ENCODE measurements at places on chromosomes 5 and 9. TPM values are rescaled to one million over a fixed set of nuclear protein-coding genes. Genes with fewer than 3 reads are reported as not detected.

RNF224 gene
- total RNA-seq = 0.21 TPM

CATSPER3 gene
- not detected for total RNA-seq

LCP2 gene
- 19.1 TPM for total RNA-seq

PCSK5 gene
- total RNA-seq = 24.3 TPM

SLC6A18 gene
- not detected for total RNA-seq

IL33 gene
- 152 TPM for total RNA-seq

DNA sequence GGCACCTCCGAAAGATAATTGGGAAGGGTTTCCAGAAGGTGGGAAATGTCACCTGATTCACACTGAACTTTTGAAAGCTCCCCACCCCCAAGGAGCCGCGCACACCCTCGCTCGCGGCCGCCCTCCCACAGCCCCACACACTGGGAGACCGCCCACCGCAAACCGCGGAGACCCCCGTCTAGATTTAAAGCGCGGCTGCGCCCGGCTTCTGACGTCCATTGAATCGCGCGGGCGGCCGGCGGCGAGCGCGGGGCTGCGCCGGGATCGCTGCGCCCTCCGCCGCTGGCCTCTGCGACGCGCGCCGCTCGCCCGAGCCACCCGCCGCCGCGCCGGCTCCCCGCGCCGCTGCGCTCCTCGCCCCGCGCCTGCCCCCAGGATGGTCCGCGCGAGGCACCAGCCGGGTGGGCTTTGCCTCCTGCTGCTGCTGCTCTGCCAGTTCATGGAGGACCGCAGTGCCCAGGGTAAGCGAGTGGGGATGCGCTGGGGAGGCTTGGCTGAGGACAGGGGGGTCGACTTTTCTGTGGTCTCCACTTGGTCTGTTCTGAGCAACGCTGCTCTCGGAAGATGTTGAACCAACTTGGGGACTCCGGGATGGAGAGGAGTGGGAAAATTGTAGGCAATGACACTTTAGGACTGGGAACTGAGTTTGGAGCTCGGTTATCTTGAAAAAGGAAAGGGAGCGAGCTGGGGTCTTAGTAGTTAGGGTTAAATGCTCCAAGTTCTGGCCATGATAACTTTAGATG, at the start of gene FST:
FST (plus strand) TSS at position 214 of the 743 bp plus-strand sequence; CDS start at position 377, 163 bp downstream.
- peak; percentile 15 for DNase-seq

GRCh38 chr5:152634586-152634985, 229.5 kb upstream of the NMUR2 start:
- DNase-seq = no peak

DNA sequence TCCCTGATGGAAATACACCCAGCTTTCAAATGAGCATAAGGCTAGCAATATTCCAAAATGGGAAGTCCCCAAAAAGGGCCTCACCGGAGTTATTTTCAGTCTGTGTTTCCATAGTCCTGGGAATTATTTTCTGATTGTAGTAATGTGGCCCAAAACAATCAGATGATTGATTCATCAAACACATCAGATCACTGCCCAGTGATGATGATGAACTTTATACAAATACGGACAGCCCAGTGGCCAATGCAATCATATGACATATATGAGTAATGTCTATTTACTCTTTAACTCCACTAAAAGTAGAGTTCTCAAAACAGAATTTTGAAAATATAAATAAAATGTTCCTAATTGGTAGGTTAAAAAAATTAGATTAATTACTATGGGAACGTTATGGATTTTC, 467.8 kb downstream of the ZNF608 start:
- no peak for DNase-seq

DNA sequence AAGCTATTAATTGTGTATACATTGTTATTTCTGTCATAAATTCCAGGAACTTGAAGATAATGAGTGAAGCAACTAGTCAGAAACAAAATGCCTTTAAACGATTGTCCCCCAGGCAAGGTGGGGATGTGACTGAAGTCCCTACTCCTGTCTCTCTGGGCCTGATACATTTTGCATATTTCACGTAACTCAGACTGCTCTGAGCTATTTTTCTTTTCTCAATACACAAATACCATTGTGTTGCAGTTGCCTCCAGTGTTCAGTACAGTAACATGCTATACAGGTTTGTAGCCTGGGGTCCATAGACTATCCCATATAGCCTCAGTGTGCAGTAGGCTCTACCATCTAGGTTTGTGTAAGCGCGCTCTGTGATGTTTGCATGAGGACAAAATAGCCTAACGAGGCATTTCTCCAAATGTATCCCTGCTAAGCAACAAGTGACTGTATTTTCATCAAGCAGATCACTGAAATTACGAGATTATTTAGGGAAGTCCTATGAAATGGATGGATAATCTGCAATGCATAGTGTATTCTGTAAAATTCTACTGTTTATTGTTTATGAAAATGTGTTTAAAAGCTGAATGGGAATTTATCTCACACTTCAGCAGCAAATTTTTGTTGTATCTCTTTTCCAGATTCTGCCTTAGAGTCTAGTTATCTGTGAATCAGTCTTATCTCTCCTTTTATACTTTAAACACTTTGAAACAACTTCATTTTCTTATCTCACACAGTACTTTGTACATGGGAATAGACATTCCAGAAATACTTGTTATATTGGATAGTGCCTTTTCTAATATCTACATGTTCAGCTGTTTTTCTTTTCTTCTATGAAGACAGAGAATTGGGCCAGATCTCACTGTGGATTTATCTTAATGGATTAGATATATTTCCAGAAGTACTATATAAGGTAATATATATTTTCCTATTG, 150.5 kb downstream of the CD180 start:
- DNase-seq = no peak

- peak; percentile 8 for DNase-seq
These were observed 75.7 kb downstream of the WNK2 start for GRCh38 chr9:93259490-93260262.

DNA sequence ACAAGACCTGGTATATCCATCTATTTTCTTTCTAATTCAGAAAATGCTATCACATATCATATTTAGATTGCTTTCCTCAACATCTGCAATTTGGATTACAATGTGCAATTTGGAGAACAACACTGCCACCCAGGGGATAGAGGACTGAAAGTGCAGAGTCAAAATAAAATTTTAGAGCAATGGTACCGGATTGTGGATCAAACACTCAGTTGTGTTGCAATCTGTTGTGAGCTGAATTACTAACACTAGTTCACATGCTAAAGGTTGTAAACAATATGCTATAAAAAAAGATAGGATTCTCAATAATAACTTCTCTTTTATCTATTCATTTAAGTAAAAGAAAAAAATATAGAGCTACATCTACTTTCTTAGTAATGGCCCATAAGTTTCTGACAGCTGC, 11.9 kb upstream of the SRFBP1 start:
- no peak for DNase-seq

DNA sequence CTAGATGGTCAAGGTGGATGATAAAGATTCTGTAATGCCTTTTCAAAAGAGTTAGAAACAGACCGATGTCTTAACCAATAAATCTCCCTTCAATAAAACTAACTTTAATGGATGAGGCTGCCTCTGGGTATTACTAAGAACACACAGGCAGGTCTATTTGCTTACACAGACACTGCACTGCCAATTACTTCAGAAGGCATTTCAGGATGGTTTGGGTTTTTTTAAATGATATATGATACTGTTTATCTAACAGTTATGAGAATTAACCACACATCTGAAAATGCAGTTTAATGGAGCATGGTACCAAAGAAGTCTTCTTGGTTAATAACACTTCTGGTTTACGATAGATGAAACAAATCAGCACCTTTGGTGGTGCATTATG, 367.9 kb upstream of the GRAMD2B start:
- no peak for DNase-seq

DNA sequence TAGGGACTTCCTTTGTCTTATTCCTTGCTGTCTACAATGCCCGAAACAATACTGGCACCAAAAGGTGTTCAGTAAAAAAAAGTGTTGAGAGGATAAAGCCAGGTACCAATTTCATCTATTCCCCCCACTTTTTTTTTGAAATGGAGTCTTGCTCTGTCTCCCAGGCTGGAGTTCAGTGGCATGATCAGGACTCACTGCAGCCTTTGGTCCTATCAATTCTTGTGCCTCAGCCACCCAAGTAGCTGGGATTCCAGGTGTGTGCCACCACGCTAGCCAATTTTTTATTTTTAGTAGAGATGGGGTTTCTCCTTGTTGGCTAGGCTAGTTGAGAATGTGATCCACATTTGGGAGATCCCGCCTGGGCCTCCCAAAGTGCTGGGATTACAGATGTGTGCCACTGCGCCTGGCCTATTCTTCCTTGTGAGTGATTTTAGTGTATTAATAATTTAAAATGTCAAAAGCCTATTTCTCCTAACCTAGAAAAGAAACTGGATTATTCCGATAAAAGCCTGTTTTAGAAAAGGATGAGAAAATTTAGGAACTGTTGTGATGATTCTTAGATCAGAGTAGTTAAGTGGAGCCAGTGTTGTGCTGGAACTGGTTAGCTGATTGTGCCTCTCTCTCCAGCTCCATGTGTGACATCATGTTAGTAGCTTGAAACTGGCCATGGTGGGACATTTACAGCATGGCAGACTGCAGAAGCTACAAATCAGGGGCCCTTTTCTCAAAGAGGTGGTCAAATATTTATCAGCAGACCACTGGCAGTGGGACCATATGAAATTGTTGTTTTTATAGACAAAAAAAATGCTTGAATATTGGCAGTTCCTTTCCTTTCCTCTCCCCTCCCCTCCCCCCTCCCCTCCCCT, 14.3 kb downstream of the CDC42SE2 start:
- DNase-seq = no peak

DNA sequence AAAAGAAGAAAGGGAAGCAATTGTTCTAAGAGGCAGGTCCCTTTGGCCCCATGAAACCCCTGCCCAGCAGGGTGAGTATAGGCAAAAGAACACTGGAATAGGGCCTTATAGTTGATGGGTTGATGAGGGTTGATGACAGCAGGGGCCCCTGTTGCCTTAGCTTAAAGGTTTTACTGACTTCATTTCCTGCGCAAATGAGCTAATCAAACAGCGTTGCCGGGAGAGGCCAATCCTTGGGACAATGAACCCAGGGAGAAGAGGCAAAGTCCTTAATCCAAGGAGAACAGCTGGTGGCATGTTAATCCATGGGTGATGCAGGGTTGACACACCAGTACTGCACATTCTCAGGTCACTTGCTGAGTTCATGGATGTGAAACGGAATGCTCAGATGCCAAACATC, 22.0 kb upstream of the EPB41L4B start:
- DNase-seq = no peak

DNA sequence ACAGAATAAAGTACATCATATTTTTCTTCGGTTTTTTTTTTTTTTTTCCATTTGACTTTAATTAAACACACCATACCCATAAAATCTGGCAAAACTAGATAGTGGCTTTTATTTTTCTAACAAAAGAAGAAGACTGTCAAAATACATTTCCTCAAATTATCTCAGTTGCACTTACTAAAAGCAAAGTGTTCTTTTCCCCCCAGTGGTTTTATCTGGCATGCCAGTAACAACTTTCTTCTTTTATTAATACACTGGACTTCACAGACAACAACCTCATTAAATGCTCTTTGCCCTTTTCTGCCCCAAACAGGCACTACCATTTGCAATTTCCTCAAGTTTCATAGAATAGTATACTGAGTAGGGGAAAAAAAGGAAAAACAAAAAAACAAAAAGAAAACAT, 1792.3 kb downstream of the EFNA5 start:
- DNase-seq = no peak

DNA sequence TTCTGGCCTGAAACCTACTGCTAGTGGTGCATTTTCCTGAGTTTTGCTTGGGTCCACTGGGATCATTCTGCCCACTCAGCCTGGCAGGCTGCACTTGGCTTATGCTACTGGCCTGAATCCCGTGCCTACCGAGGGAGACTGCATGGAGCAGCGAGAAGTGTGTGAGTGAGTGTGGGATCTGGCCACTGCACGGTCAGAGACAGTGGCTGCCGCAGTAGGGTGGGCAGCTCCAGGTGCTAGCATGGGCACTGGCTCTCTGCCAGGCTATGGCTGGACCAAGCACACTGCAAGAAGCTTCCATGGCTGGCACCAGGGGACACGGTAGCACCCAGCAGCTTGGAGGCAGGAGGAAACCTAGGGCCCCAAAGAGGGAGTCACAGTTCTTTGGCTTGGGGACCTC, 1058.7 kb upstream of the ACO1 start:
- DNase-seq = no peak

DNA sequence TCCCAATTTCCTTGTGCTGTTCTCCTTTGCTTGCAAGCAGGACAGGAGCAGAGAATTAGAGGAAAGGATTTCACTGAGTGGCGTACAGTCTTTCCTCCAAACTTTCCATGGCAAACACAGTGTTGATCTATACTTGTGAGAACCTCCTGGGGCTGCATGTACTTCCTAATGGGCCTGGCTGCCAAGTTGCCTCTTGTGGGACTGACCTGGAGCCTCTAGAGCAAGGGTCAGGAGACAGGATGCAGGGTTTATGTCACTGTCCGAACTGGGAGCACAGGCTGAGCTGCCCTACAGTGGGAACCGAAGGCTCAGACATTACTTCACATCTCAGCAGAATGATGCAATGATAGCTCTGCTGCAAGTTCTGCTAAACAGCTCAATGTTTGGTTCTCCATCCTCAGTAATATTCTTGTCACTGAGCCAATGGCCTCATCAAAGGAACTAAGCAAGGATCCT, 102.3 kb downstream of the ENC1 start:
- DNase-seq = peak; percentile 18

DNA sequence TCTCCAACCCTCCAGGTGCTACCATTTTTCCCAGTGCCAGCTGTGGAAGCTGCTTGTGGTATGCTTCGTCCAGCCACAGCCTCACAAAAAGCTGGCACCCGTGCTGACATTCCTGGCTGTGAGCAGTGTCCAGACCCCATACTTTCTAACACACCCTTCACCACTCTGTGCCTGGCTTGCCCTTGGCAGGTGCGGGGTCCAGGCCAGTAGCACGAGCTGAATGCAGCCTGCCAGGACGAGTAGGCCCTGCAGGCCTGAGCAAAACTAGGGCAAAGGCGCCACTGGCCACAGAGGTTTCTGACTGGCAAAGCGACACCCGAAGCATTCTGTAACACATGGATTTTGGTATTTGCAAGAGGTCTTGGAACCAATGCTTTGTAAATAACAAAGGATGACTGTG, 26.0 kb upstream of the GHR start:
- DNase-seq = no peak

DNA sequence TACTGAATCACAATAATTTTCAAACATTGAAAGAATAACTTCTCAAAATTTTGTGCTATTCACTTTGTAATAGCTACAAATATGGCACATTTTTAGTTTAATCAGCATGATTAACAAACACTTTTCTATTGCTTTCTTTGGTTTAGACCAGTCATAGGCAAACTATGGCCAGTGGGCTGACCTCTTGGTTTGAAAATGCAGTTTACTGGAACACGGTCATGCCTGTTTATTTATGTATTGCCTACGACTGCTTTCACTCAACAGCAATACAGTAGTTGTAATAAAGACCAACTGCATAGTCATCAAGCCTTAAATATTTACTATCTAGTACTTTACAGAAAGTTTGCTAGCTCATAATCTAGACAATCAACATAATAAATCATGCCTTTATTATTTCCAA, 810.8 kb downstream of the TLE1 start:
- DNase-seq = no peak

DNA sequence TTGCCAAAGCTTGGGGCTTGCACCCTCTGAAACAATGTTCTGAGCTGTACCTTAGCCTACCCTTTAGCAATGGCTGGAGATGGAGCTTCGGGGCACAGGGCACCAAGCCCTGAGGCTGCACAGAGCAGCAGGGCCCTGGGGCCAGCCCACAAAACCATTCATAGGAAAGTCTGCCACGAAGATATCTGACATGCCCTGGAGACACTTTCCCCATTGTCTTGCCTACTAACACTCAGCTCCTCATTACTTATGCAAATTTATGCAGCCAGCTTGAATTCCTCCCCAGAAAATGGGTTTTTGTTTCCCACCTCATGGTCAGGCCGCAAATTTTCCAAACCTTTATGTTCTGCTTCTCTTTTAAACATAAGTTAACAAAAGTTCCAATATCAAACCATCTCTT, 105.7 kb downstream of the DTWD2 start:
- no peak for DNase-seq
